ENCODE measurements at places on chromosomes 13 and 19.

DNA sequence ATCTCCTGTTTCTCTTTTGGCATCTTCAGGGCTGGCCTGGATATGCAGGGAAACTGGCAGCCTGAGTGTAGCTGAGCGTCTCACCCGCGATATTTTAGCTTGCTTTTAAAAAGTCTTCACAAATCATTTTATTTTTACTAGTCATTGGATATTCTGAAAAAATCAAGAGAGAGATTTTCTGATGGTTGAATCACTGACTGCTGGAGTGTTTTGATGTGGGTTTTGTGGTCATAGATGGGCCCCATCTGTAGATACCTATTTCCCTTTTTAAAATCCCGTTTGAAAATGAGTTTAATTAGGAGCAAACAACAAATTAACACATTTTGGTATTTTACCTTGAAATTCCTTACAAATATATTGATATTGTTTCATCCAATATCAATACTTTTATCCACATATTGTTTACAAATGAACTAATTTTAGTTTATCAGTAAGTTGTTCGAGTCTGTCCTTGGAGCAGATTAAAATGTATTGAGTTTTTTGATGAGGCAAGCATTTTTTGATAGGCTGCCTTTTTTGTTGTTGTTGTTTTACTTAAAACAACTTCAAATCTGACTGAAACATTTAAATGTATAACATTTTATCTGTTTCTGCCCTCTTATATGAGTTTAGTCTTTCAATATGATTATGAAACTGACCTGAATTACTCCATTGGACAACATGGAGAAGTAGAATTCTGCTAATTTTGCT lies 21.5 kb upstream of the OXGR1 start:
- DNase-seq = no peak

- no peak for DNase-seq
These were observed 60.8 kb downstream of the CEBPG start for GRCh38 chr19:33434069-33434885.

DNA sequence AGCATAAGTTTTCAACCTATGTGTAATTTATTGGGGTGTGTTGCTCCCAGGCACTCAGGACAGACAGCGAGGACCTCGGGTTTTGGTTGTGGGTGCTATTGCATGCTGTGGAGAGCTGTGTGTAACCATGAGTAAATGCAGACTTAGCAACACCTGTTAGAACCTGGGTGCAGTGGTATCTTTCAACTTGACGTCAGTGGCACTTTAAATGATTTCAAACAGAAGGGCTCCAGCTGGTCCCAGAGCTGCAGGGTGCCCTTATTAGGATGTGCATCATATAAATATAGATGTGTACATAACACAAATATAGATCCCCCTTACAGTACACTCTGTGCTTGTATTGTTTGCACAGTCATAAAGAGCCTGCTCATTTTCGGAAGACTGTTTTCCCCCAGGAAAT lies 228.3 kb upstream of the IRS2 start:
- no peak for DNase-seq

DNA sequence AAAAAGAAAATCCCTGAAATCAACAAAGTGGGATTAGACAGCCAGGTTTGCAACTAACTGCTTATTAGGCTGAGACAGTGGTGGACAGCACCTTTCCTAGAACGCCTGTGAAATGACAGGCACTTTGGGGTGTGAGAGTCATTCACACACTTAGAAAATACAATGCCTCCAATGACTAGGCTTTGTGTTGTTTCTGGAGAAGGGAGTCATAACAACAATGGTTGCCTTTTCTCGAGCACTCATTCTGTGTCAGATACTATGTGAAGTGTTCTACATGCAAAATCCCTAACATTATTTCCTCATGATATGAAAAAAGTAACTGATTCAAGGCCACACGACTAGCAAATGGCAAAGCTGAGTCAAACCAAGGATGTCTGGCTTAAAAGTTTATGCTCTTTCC lies 41.2 kb downstream of the SACS start:
- no peak for DNase-seq

- DNase-seq = no peak
These were observed 1.2 kb upstream of the SLAIN1 start for GRCh38 chr13:77696006-77696878.

- no peak for DNase-seq
These were observed 43.5 kb downstream of the FREM2 start for GRCh38 chr13:38730332-38730731.

- no peak for DNase-seq
These were observed 2.4 kb downstream of the AURKC start for GRCh38 chr19:57233207-57233606.

GRCh38 chr13:104833221-104833620 lies 1702.2 kb downstream of the EFNB2 start:
- DNase-seq = no peak

GRCh38 chr13:97425590-97425989 lies 8.4 kb upstream of the RAP2A start:
- no peak for DNase-seq

- no peak for DNase-seq
These were observed 154.9 kb downstream of the TM9SF2 start for GRCh38 chr13:99656092-99656745.

- DNase-seq = no peak
These were observed 7.0 kb upstream of the F10 start for GRCh38 chr13:113115363-113116205.

DNA sequence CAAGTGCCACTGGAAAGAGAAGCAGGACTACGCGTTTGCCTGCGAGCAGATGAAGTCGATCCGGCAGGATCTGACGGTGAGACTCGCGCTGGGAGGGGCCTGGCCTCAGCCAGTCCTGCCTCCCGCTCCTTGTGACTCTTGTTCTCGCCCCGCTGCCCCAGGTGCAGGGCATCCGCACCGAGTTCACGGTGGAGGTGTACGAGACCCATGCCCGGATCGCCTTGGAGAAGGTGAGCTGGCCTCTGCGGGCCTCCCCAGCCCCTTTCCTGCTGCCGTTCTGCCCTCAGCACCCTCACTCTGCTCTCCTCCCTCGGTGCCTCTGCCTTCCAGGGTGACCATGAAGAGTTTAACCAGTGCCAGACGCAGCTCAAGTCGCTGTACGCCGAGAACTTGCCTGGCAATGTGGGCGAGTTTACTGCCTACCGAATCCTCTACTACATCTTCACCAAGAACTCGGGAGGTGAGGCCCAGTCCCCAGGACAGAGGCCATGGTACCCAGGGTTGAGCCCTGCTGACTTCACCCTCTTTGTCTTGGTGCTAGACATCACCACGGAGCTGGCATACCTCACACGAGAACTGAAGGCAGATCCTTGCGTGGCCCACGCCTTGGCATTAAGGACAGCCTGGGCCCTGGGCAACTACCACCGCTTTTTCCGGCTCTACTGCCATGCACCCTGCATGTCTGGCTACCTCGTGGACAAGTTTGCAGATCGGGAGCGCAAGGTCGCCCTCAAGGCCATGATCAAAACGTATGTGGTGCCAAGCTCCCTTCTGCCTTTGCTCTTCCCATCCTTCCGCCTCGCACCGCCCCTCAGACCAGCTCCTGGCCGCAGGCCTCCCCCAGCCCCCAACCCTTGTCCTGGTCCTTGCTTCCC lies 5.6 kb downstream of the LENG9 start:
- no peak for DNase-seq

GRCh38 chr19:30783212-30783611 lies 411.0 kb downstream of the ZNF536 start:
- DNase-seq = no peak

- DNase-seq = no peak
These were observed 43.5 kb downstream of the METTL21C start for GRCh38 chr13:102651392-102651791.

- no peak for DNase-seq
These were observed 80.8 kb downstream of the FREM2 start for GRCh38 chr13:38767506-38768265.

GRCh38 chr13:42686165-42686564 lies 95.2 kb upstream of the FAM216B start:
- DNase-seq = no peak

DNA sequence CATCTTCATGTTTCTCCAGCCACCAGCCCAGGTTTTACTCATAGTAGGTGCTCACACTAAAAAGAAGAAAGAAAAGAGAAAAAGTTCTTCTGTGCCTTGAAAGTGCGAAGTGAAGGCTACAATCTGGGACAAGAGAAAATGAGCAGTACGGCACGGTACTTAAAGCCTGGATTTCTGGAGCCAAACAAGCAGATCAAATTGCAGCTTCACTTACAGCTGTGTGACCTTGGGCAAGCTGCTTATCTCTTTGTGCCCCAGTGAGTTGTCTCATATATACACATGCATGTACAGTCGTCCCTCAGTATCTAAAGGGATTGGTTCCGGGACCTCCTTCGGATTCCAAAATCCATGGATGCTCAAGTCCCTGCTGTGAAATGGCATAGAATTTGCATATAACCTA lies 41.8 kb downstream of the GSX1 start:
- no peak for DNase-seq

- DNase-seq = no peak
These were observed 1925.8 kb upstream of the PRR20A start for GRCh38 chr13:55214841-55215345.

DNA sequence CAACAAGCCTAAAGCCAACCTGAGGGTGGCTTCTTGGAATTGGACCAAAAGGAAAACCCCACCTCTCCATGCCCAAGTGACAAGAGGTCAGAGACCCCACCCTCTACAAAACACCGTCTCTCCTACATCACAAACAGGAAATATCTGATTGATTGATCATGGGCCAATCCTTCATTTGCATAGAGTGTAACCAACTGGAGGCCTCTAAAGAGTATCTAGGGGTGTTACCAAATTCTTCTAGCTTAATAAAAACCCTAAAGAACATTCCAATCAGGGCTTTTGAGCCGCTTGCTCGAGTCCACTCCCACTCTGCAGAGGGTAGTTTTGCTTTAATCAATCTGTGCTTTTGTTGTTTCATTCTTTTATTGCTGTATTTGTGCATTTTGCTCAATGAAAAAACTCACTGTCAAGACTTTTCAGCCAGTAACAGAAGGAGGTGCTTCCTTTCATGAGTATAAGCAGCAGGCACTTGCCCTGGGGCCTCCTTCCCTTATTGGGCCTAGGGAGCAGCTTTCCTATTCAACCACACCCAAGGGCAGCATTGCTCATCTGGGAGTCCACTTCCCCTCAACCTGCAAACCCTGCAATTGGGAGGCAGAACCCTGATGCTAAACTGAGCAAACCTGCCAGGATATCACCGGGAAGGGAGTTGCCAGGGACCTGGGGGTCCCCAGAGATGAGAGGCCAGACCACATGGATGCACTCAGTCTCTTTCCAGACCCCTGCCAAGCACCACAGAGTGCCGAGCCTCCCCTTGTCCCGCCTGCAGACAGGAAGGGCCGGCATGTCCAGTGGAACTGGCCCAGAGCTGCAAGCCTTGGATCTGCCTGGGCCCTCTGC lies 154.3 kb upstream of the VSTM2B start:
- no peak for DNase-seq
